ENCODE measurements at places on chromosomes 7 and 10.

DNA sequence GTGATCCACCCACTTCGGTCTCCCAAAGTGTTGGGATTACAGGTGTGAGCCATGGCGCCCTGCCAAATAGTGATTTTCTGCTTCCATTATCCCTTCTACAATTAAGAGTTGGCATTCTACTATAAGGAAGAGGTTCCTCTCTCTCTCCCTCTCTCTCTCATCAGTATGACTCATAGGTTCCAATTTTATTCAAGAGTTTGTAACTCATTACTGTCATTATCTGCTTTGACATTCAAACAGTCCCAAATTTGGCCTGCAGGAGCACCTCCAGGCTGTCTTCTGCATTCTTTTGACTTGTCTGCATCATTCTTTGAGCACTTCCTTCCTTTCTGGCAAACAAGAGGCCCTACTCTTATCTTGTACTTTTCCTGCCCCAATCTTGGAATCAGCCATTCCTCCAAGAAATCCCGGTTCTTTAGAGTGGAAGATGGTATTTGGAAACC lies 33.2 kb upstream of the CALU start:
- DNase-seq = no peak

DNA sequence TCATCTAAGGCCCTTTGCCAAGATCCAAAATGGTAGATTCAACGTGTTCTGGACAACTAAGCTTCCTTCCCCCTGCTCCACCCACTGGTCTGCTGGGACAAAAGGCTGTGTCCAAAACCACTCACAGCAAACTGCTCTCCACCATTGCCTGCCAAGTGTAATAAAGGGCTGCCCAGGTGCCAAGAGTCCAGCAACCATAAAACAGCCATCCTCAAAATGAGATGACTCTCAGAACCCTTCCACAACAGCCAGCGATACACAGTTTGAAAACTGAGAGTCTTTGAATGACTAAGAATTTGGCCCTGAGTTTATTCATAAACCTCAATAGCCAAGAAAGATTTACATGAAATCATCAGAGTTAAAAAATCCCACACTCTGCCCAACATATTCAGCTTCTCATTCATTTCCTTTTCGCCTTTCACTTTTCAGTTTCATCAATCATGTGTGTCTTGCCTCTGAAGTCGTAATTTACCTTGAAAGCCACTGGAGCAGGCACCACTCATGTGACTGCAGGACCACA lies 658.1 kb upstream of the MGMT start:
- DNase-seq = no peak

DNA sequence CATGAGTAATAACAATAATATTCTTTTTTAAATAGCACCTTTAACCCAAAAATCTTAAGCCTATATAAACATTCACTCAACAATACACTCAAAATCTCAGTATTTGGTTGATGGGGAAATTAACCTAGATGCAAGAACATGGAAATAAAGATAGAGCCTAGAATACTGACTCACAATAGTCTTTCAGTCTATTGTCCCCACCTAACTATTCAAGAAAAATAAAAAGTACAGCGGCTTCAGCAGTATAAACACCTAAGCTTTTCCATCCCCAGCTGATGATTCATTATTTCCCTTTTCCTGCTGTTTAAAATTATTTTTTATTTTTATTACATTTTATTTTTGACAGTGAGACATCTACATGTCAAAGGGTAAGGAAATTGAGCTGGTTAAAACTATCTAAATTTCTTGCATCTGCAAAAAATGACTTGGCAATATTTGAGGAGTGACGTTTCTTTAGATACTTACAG lies 201.4 kb downstream of the FZD1 start:
- no peak for DNase-seq

DNA sequence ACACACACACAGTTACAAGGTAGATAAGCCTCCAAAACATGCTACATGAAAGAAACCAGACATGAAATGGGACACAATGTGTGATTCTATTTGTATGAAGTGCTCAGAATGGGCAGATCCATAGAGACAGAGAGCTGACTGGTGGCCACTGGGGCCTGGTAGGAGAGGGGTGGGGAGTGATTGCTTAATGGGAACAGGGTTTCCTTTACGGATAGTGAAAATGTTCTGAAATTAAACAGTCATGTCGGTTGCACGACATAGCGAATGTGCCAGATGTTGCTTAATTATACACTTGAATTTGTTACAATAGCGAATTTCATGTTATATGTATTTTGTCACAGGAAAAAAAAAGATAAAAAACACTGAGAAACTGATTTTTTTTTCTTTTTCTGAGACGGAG lies 122.3 kb downstream of the SPDYE5 start:
- DNase-seq = no peak

- DNase-seq = no peak
Measured at GRCh38 chr10:101565370-101565900, 22.6 kb downstream of the POLL start.

- no peak for DNase-seq
Measured at GRCh38 chr7:157233677-157234076, 95.0 kb downstream of the UBE3C start.

DNA sequence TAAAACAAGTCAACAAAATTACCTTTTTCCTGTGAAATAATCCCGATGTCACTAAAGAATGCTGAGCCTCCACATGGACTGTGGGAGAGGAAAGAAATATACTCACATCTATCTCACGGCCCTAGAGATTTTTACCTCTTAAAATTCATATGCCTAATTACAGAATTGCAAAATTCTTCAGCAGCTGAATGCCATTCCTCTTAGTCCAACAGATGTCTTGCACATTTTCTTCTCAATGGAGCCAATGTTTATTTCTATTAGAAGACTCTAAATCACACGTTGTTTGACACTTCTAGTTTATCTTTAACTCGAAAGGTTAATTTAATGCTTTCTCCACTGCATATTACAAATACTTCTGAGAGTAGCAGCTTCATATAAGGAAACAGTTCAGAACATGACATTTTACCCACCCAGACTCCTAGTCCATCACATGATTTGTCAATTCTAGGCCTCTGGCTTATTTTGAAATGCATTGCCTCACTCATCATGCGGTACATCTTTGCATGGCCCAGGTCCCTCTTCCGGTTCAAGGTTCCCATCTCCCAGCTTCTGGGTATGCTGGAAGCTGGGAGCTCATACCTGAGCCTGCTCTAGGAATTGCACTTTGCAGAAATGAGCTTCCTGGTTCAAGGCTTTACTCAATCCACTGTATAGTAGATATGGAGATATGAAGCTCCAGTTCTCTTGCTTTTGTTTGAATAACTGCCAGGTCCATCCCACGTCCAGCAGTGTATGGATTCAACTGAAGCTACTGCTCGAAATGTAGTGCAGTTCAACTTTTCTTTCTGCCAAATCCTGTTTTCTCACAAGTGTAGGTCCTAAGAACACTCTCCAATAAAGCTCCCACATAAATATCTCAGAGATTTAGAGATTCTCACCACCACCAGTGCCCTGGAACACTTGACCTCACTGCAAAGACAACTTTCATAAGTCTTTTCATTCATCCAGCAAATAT lies 306.2 kb downstream of the GPR37 start:
- peak; percentile 58 for DNase-seq

DNA sequence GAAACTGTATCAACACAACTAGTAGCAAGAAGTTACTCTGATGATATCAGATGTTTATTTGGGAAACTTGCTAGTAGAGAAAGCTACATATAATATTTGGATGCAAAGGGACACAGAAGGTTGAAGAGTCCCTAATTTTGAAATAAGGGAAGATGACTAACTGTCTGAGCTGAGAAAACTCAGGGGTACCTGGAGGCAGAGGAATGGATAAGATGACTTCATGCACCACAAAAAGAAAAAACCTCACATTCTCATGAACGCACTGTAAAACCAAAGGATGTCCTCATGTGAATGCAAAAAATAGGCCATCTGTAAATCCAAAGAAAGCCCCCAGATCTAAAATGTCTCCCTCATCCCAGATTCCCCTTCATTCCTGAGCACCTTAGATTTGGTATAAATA lies 29.3 kb downstream of the PRSS2 start:
- no peak for DNase-seq

GRCh38 chr7:36764929-36765328 lies 40.6 kb upstream of the AOAH start:
- DNase-seq = no peak

- no peak for DNase-seq
Measured at GRCh38 chr7:25059576-25059975, 65.5 kb downstream of the CYCS start.

GRCh38 chr10:5583525-5584175 lies 58.9 kb downstream of the CALML3 start:
- DNase-seq = no peak

GRCh38 chr7:129550693-129551360 lies 48.5 kb downstream of the SMKR1 start:
- DNase-seq = no peak

GRCh38 chr7:108515630-108516029 lies 10.3 kb downstream of the PNPLA8 start:
- no peak for DNase-seq

DNA sequence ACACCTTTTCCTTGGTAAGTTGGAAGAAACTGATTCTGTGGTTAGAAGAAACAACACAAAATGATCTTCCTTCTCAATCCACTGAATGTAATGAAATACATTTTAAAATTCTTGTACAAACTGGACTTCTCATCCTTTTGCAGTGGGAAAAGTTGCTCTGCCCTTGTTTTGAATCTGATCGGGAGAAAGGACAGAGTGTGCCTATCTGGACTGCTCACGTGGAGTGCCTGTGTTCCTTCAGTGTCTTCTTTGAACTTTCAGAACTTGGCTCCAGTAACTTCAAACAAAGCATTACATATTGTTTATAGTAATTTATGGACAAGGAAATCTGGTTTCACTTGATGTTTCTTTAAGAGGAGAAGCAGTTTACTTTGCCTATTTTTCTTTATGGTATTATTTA lies 17.1 kb downstream of the SLC26A3 start:
- DNase-seq = no peak

DNA sequence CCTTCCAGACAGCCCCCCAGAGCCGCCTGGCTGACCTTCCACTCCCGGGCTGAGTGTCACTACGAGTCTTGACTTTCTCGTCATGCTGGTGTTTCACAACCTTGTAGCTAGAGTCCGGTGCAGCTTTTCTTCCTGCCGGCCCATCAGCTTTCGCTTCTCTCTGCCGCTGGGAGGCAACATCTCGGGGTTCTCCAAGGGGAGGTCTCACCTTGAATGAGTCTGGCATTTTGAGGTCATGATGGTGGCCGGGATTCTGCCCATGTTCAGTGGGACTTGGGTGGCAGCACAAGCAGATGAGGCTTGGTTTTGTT lies 285.2 kb downstream of the CAMK1D start:
- no peak for DNase-seq

GRCh38 chr7:105689067-105689819 lies 108.0 kb upstream of the EFCAB10 start:
- DNase-seq = no peak
